ENCODE measurements at places on chromosomes 2 and 18. TPM values are rescaled to one million over a fixed set of nuclear protein-coding genes. Genes with fewer than 3 reads are reported as not detected.

ASB18 gene
- not detected for total RNA-seq

FAHD2A gene
- 25.4 TPM for total RNA-seq

ELMOD3 gene
- 22.4 TPM for total RNA-seq

EPB41L3 gene
- total RNA-seq: 4.4 TPM

STARD6 gene
- not detected for total RNA-seq

PLB1 gene
- total RNA-seq: 2.6 TPM

TXNDC2 gene
- not detected for total RNA-seq

RASGRP3 gene
- 1.8 TPM for total RNA-seq

TFPI gene
- total RNA-seq: 0.23 TPM

MAPK4 gene
- total RNA-seq: not detected

ST6GAL2 gene
- not detected for total RNA-seq

RGPD8 gene
- total RNA-seq: 38.5 TPM

PDE11A gene
- not detected for total RNA-seq

LRRC30 gene
- not detected for total RNA-seq

INHA gene
- not detected for total RNA-seq

KCNF1 gene
- total RNA-seq: not detected

MARCHF4 gene
- not detected for total RNA-seq

QPCT gene
- total RNA-seq: 0.38 TPM

IL36B gene
- not detected for total RNA-seq

FBXO36 gene
- total RNA-seq: 1.5 TPM

MXD1 gene
- total RNA-seq: 63.0 TPM

APLF gene
- total RNA-seq: 2.2 TPM

ACADL gene
- not detected for total RNA-seq

PRSS56 gene
- not detected for total RNA-seq

GORASP2 gene
- 75.3 TPM for total RNA-seq

LINC00305 gene
- total RNA-seq: not detected

MRO gene
- total RNA-seq: not detected

ACSL3 gene
- 55.4 TPM for total RNA-seq

RND3 gene
- not detected for total RNA-seq

DLX2 gene
- 0.84 TPM for total RNA-seq

ARHGEF33 gene
- not detected for total RNA-seq

SERPINB10 gene
- not detected for total RNA-seq

ARL5A gene
- total RNA-seq: 39.9 TPM

NPHP1 gene
- 0.30 TPM for total RNA-seq

G6PC2 gene
- total RNA-seq: not detected

EHD3 gene
- total RNA-seq: 7.2 TPM

ANKRD44 gene
- 376 TPM for total RNA-seq

RBM43 gene
- total RNA-seq: 10.9 TPM

LDAH gene
- 14.5 TPM for total RNA-seq

RNF152 gene
- total RNA-seq: 0.49 TPM

SRD5A2 gene
- total RNA-seq: not detected

PSMA8 gene
- total RNA-seq: not detected

ANKRD30BL gene
- not detected for total RNA-seq

TSPYL6 gene
- total RNA-seq: not detected

PRKAG3 gene
- not detected for total RNA-seq

SCYGR4 gene
- total RNA-seq: not detected

VPS54 gene
- total RNA-seq: 17.3 TPM

UGT1A5 gene
- not detected for total RNA-seq

ELOA2 gene
- total RNA-seq: not detected

EGR4 gene
- 1.1 TPM for total RNA-seq

CELF4 gene
- not detected for total RNA-seq

RUFY4 gene
- 1.8 TPM for total RNA-seq

PPP1R1C gene
- not detected for total RNA-seq

UBXN4 gene
- 153 TPM for total RNA-seq

DUSP11 gene
- 45.7 TPM for total RNA-seq

GDF7 gene
- 0.02 TPM for total RNA-seq

DYSF gene
- 19.5 TPM for total RNA-seq

CTIF gene
- total RNA-seq: 10.2 TPM

SNRNP27 gene
- total RNA-seq: 53.2 TPM
